ENCODE measurements at places on chromosomes 16 and 17.

- no peak for DNase-seq
These were observed 21.9 kb downstream of the STAT5A start for GRCh38 chr17:42309986-42310786.

DNA sequence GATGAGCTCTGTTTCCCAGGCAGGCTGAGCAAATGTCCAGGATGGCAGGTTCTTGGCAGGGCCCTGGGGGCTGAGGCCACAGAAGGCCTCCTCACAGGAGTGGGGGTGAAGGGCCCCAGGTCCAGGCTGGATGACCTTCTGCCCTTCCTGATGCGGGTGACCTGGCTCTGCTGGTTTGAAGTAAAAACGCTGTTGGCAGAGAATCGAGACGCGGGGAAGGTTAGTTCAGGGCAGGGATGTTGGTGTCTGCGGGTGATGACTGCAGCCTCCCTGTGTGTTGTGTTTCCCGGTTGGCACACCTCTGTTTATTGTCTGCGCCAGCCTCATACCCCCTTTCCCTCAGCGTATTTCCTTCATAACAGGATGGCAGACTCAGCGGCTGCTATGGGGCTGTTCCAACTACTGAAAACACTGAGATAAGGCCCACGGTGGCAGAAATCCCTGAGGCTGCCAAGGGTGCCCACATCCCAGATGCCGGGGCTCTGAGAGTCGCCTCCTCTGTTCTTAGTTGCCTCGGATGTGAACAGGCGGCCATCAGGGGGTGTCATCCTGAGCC, 104.6 kb downstream of the METRNL start:
- no peak for DNase-seq

DNA sequence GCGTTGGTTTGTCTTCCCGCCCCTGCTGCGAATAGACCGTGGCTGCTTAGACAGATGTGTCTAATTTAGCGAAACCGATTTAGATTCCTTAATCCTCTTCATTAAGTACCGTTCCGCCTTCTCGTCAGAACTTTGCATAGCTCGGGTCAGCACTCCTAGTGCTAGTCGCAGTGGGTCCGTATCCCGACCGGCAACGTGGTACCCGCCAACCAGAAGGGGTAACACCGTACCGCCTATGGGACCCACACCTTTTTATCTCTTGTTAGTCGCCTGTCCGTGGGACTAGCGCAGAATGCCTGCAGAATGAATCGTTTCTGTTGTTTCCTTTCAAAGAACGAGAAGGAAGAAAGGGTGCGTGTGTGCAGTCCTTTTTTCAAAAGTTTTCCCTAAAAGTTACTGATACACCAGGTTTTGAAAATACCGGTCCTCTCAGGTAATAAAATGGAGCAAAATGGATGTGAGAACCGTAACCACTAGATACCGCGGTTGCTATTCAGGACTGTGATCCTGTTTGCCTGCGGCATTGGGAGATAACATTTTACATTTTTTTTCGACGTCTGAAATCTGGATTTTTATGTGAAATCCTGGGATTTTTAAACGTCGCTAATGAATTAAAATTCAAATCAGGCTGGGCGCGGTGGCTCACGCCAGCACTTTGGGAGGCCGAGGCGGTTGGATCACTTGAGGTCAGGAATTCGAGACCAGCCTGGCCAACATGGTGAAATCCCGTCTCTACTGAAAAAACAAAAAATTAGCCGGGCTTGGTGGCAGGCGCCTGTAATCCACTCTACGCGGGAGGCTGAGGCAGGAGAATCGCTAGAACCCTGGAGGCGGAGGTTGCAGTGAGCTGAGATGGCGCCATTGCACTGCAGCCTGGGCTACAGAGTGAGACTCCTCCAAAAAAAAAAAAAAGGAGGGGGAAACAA, 998 bp upstream of the SRSF1 start:
- DNase-seq = no peak

- DNase-seq = no peak
These were observed 306.2 kb downstream of the CPPED1 start for GRCh38 chr16:12497526-12497925.

DNA sequence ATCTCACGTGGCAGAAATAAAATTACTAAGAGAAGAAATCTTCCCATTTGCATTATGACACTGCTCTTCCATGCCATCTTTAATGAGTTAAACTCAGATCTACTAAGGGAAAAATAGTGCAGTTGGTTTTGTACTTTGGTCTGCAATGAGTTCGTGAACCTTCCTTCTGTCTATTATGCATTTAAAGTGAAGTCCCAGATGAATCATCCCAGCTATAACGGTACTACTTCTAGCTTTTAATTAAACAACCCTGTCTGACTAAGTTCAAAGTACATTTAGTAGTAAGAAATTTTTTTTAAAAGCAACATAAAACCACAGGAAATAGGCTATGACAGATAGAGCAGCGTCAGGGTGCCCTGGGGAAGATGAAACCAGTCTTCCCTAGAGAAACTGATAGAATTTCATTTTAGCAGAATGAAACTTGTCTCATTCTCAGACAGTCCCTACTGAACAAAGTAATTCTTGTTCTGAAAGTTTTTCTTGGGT, 1.8 kb downstream of the TMIGD1 start:
- DNase-seq = no peak

- DNase-seq = peak; percentile 49
These were observed 25.5 kb downstream of the MAP3K14 start for GRCh38 chr17:45291171-45291805.

DNA sequence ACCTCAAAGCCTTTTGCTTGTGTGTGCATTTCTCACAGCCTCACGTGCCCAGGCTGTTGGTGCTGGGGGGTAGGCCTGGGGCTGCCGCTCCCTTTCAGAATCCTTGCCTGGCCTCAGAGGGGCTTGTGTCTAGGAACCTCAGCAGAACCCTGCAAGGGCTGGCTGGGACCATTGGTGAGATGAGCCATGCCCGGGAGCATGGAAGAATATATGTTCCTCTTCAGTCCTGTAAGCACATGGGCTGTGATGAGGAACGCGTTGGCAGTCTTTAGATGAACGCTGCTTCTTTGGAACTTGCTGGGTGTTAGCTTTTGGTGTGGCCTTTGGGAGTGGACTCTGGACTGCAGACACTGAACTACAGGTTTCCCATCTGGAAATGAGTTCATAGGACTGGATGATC, 32.0 kb upstream of the SLC5A10 start:
- DNase-seq = no peak

DNA sequence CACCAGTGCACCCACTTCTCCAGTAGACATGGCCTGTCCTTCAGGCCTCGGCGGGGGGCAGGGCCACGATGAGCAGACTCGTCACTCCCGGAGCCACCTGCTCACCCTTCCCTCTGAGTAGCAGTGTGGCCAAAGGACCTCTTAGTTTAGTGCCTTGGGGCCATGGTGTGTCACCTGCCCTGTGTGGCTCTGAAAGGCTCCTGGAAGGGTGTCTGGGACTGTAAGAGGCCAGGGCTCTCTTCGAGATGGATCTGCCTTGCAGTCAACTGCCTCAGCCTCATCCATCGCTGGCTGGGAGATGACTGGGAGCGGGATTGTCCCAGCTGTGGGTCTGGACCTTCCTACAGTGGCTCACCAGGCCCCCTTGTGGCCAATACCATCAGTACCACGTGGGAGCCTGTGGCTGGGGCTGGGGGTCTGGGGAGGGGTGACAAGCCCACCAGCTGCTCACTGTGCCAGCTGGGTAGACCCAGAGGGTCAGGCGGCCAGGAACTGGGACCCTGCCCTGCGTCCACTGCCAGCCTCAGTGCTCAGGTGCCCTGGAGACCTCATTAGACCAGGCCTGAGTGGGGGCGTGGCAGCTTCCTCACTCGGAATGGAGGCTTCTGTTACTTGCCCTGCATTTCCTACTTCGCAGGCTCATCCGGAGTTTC, 133.4 kb downstream of the OR1D5 start:
- no peak for DNase-seq

- DNase-seq = no peak
These were observed 7.8 kb downstream of the TSPOAP1 start for GRCh38 chr17:58320570-58321323.

DNA sequence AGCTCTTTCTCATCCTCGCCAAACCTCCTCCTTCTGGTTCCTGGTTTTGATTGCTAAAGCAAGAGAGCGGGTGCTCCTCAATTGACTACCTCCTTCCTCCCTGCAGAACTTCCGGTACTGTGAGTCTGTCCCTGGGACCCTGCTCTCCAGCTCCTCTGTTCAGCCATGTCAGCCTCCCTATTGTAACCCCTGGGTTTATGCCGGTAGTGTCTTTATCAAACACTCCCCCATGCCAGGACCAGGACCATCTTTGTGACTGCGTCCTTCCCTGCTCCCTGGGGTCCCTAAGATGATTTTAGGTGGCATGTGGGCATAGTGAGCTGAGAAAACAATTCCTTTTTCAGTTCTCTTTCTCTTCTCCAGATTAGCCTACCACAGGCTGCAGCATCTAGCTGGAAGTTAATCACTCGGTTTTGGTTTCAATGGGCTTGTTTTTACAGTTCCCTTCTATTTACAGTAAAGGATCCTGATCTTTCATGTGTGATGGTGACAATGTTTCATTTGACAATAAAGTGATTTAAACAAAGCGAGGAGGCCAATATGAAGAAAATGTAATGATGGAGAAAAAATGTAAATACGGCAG, 27.7 kb upstream of the IL21R start:
- DNase-seq = peak; percentile 33

GRCh38 chr17:43809121-43809520, 23.8 kb downstream of the MPP3 start:
- no peak for DNase-seq

GRCh38 chr16:2964475-2965336, 631 bp downstream of the KREMEN2 start:
- no peak for DNase-seq

DNA sequence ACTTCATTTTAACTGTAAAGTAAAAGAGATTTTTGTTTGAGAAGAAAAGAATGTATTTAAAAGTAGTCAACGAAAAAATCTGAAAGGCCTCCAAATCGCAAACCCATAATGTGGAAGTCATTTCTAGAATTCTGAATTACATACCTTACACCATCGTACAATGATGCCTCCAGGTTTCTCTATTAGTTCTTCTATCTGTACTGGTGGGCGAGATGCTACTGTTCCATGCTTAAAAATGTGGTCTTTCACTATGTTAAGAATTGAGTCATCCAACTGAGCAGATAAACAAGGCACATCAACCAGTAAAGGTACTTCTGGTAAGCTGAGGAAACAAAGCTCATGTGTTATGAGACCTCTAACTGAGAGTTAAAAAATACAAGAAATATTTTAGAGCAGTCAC, 28.5 kb downstream of the CRLF3 start:
- no peak for DNase-seq

- DNase-seq = no peak
These were observed 428 bp downstream of the TUFM start for GRCh38 chr16:28845761-28846079.

GRCh38 chr17:72943826-72944689, 148.4 kb downstream of the SLC39A11 start:
- peak; percentile 16 for DNase-seq

GRCh38 chr17:36992701-36993100, 43.9 kb downstream of the AATF start:
- DNase-seq = no peak

DNA sequence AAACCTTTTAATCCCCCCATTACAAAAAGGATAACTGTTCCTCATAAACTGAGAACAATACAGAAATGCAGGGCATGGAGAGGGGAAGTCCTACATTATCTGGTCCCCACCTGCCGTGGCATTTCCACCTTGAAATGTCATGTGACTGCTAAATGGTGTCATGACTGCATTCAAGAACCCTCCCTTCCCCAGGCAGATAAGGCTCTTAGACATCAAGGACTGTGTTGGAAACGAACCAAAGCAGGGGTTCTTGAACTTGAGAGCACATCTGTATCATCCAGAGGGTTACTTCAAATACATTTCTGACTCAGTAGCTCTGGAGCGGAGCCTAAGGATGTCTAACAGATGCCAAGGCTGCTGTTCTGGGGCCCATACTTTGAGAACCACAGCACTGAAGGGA, 18.4 kb downstream of the CMTM3 start:
- no peak for DNase-seq

GRCh38 chr17:16415031-16415924, at the start of gene TRPV2:
TRPV2 (plus strand) TSS chr17:16415571; CDS start chr17:16417669, 2,098 bp downstream.
- no peak for DNase-seq

DNA sequence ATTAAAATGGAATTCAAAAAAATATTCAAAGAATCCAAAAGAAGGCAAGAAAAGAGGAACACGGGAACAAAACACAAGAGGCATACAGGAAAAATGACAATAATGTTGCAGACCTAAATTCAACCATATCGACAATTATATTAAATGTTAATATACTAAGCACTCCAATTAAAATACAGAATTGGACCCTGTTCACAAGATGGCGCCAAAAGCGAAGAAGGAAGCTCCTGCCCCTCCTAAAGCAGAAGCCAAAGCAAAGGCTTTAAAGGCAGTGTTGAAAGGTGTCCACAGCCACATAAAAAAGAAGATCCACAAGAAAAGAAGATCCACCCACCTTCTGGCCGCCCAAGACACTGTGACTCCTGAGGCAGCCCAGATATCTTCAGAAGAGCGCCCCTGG, 6.3 kb upstream of the XAF1 start:
- no peak for DNase-seq

- DNase-seq = peak; percentile 73
These were observed 133.7 kb downstream of the RAB11FIP4 start for GRCh38 chr17:31524926-31525800.

DNA sequence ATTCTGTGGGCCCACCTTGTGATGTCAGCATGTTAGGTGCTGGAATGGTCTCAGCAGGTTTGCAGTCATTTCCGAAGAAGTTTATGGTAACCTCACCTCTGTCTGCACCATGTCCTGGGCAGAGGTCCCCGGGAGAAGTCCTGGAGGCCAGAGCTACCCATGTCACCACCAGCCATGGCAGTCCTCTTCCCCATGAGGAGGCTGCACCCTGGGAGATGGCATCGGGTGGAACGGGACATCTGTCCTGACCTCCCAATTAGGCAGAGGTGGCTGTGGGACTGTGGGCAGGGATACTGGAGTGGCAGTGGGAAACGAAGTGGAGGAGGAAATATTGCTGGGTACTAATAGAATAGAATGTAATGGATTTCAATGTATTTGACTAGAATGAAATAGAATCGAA, 511.8 kb upstream of the WSB1 start:
- DNase-seq = no peak

DNA sequence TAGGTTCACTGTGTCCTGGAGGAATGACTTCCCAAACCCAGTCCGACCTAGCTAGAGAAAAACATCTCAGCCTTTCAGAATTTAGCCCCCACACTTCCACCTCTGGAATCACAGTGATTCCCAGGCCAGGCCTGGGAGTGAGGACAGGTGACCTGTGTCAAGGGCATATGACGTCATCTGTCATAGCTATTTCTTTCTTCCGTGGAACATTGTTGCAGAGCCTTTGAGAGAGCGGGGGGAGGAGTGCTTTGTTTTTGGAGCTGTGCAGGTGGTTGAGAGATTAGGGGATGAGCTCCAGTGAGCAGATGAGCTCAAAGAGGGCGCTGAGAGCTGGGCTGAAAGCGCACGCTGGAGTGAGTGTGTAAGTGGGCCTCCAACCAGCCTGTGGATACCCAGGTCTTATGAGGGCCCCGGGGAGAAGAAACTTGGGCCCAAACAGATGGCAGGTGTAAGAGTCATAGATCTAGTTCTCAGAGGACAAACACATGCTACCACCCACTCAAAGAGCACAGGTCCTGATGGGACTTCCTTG, 344.8 kb downstream of the SNX29 start:
- no peak for DNase-seq
